Bronchial epithelial cell (primary cell): ENCODE measurements at places on chromosomes 12 and 14. TPM values are rescaled to one million over a fixed set of nuclear protein-coding genes. Genes with fewer than 3 reads are reported as not detected.

GLT8D2 gene
- 1.0 and 1.3 TPM in 2 replicates for total RNA-seq

OTX2 gene
- not detected in 2 replicates for total RNA-seq

SLCO1A2 gene
- not detected in 2 replicates for total RNA-seq

ZDHHC22 gene
- total RNA-seq: not detected in 2 replicates

ADCY4 gene
- total RNA-seq: 0.53 and 0.77 TPM in 2 replicates

PLCZ1 gene
- not detected in 2 replicates for total RNA-seq

KRT83 gene
- 0.13 TPM in 1 of 2 replicates, not detected in the other for total RNA-seq

- no peak for DNase-seq
These were observed 338.5 kb upstream of the FKBP4 start for GRCh38 chr12:2456122-2456812.

- DNase-seq: peak; percentile 89
These were observed 18.2 kb downstream of the CD9 start for GRCh38 chr12:6218347-6218925.

- DNase-seq: no peak
These were observed 12.4 kb downstream of the CBLN3 start for GRCh38 chr14:24416932-24417619.

DNA sequence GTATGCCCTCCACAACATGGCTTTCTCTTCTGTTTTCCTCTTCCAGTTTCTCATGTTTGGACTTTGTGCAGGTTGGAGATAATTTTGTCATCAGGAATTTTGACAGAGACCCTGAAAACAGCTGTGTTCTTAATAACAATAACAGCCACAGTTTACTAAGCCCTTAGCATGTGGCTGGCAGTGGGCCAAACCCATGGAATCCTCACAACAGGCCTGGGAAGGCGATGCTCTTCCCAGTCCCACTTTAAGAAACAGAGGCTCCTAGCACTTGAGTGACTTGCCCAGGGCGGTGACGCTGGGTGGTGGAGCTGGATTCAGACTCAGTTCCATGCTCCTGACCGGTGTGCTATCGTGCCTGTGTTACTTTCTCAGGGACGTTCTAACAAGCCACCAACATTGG lies 20.1 kb upstream of the PLEKHG3 start:
- no peak for DNase-seq

DNA sequence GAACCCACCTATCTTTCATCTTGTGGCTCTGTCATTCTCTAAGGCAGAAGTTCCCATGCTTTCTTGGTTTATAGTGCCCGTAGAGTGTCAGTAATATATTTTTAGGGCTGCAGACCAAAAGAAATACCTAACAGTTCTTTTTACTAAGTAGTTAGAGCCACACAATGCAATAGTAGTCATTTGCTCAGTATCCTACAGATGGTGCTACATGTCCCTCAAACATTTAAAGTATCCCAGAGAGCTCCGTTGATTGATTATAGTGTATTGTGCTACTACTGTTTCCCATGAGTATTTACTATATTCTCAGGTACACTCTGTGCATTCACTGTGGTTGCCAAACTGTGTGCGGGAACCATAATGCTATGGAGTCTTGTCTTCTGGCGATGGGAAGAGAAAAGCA lies 4.7 kb upstream of the PLBD1 start:
- no peak for DNase-seq

GRCh38 chr12:47193066-47193465 lies 113.3 kb upstream of the AMIGO2 start:
- no peak for DNase-seq

DNA sequence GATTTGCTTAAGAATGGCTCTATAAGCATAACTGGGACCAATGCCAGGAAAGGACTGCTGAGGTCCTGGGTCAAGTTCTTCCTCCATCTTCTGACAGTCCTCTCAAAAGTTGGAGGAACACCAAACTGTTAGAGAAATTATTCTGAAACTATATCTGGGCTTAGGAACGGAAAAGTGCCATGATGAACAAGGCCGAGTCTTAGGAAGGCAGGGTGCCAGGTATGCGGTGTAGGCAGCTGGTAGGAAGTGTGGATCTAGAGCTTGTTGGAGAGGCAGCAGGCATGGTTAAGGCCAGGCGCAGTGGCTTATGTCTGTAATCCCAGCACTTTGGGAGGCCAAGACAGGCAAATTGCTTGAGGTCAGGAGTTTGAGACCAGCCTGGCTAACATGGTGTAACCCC lies 7.7 kb downstream of the GNPTAB start:
- no peak for DNase-seq

GRCh38 chr14:90403065-90403464 lies 6.2 kb downstream of the CALM1 start:
- DNase-seq: no peak

GRCh38 chr14:103194256-103195045 lies 71.2 kb downstream of the TNFAIP2 start:
- DNase-seq: peak; percentile 74

DNA sequence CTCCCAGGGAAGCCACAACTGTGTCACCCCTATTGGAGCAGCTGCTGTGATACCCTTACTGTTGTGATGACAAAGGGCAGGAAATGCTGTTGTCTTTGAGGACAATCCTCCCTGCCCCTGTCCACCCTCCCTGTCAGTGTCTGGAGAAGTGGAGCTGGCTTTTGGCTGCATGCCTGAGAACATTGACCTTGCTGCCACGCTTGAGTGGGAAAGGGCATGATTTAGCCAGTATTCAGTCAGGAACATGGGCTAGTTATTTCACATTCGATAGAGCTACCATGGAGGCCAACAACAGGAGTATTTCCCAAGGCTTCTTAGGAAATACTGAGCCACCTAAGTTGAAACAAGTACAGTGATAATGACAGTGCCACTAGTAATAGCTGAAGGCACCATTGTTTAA lies 59.4 kb downstream of the MYRFL start:
- DNase-seq: no peak

- DNase-seq: no peak
These were observed 49.8 kb downstream of the SMUG1 start for GRCh38 chr12:54139019-54139418.

GRCh38 chr12:42182394-42182793 lies 37.7 kb upstream of the GXYLT1 start:
- no peak for DNase-seq

GRCh38 chr12:95637471-95638155 lies 86.3 kb upstream of the USP44 start:
- DNase-seq: peak; percentile 44

- DNase-seq: no peak
These were observed 110.4 kb upstream of the RFLNA start for GRCh38 chr12:124184456-124184855.

DNA sequence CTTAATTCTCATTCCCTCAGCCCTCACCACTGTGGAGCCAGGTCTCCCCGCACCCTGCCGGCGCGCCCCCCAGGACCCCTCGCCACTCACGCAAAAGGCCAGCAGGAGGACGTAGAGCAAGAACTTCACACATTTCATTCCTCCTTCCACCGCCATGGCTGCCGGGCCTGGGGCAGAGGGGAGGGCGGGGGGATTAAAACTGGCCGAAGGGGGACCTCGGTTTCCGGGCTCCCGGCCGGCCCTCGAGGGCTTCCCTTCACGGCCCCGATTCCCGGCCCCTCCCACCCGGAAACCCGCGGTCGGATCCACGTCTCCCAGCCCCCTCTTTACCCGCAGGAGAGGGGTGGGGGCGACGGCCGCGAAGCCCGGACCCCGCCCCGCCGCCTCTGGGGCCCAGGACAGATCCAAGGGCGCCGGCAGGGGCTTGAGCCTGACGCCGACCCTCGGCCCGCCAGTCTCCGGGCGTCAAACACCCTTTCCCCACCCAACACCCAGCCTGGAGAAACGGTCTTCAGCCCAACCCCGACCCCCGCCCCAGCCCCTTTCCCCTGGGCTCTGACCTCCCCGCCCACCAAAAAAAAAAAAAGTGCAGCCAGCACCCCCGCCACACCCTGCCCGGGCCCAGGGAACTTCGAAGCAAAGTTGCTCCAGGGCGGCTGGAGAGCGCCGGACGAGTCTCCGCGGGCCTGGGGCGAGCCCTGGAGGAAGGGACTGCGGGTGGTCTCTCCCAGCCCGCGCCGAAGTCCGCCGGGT lies 447 bp downstream of the CD63 start:
- no peak for DNase-seq

GRCh38 chr12:47244835-47245234 lies 165.1 kb upstream of the AMIGO2 start:
- no peak for DNase-seq

DNA sequence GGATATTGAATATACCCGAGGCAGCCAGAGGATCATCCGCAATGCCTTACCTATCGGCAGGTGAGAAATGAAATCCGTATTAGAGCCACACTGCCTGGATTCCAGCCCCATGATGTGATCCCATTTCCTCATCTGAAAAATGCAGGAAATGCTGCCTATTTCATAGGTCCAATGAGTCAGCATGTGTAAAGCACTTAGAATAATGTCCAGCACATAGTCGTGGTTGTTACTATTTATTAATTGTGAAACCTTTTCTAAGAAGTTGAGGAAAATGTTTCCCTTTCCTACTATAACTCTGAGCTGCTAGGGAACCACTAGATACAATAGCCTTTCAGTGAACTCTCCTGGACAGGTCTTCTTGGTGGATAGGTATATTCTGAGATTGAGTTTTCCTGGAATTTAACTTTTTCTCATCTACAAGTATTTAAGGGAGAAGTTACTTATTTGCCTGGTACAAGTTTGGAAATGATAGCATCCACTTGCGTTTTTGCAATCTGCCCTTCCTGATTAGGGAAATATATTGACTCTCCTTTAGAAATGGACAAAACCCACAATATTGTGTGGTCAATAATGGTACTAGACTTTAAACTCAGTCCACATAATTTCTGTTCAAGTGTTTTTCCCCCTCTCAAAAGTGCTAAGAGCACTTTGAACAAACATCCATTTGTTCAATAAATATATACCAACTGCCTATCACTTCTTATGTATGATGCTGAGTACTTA lies 12.2 kb downstream of the POLR3B start:
- peak; percentile 96 for DNase-seq

DNA sequence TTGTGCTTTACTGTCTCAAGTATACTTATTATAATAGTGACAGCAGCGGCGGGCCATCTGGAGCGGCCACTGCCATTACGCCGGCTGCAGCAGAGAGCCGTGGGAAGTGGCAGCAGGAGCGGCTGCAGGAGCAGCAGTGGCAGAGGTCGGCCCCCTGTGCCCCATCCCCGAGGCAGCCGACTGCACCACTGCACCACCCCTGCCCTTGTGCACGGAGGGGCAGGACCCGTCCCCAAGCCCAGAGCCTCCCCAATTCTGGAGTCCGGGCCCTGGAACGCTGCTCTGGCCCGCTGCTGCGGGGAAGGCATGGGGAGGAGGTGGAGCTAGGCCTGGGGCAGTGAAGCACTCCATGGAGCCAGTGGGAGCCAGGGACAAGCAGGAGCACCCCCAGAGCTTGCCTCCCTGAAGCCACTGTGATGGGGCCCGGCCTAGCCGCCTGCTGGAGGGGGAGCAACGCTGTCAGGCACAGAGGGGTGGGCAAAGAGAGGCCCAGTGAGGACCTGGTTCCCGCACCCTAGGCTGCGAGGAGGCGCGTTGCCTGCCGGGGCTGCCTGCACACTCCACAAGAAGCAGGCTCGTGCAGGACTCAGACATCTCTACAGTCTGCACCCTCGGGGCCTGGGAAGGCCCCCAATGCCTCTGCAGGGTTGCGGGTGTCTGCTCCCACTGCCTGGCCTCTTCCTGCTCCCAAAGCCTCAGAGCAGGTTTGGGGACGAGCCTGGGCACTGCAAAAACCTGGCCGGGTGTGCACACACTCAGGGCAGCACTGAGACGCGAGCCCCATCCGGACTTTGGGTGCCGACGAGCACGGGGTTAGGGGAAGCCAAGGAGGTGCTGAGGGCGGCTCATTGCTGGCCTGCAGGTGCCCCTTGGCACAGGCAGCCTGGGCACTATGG lies 74.2 kb upstream of the RASSF8 start:
- DNase-seq: no peak

GRCh38 chr14:57161583-57162234 lies 107.0 kb downstream of the EXOC5 start:
- no peak for DNase-seq
